ENCODE measurements at places on chromosomes 11 and 22.

DNA sequence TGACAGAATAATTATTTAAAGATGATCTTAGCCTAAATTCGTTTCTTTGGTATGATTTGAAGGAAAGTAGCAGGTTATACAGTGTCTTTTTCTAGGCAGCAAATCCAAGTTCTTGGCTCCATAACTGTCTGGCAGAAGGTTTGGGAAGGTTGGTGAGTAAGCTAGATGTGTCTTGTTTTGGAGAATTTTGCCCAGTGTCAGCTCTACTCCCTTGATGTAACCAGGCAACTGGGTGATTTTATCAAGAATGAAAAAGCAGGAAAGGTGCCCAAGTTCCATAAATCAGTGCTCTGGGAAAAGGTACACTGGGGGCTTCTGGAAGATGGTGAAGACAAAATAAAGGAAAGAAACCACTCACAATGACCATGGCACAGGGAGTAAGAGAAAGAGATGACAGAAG, 71.5 kb upstream of the USP47 start:
- no peak for DNase-seq

- DNase-seq: no peak
Measured at GRCh38 chr11:115384236-115384635, 120.0 kb downstream of the CADM1 start.

DNA sequence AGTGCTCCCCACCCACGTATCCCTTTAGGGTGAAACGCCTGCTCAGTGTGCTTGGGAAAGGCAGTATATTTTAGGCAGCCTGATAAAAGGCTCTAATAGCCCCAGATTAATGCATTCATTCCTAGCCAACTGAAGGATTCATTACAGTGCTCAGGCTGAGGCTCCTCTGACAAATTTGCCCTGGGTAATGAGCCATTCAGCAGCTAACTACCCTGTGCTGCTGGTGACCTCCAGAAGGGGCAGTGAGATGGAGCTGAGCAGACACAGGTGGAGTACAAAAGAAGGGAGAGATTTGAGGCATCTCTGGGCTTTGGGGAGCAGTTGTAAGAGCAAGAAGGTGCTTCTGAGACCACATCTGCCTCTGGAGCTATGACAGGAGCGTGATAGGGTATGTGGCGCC, 817.0 kb downstream of the NTM start:
- no peak for DNase-seq

- DNase-seq: peak; percentile 74
Measured at GRCh38 chr11:37449146-37449545, 851.1 kb upstream of the RAG2 start.

DNA sequence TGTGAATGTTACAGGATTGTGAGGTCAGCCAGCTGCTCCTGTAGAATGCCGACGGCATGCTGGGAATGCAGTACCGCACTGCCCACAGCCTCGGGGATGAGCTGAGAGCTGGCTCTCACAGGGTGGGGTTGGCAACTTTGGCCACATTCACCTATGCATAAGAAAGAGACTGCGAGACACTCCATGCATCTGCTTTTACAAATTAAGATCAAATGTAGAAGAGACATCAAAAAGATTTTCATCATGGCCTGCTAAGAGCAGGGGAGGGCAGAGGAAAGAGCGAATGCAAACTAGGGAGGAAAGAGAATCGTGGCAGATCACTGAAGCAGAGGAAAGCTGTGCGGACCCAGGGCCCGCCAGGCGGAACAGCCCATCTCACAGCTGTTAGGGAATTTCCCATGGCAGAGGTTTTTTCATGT, 49.8 kb upstream of the SPATA19 start:
- no peak for DNase-seq

GRCh38 chr22:34812631-34813030, 253.3 kb upstream of the ISX start:
- no peak for DNase-seq

GRCh38 chr11:44537679-44538078, 27.8 kb upstream of the CD82 start:
- no peak for DNase-seq

GRCh38 chr11:79939111-79939510, 498.3 kb upstream of the TENM4 start:
- no peak for DNase-seq

Measured in ELR (cell line).